ENCODE measurements at places on chromosomes 13 and 19.

DNA sequence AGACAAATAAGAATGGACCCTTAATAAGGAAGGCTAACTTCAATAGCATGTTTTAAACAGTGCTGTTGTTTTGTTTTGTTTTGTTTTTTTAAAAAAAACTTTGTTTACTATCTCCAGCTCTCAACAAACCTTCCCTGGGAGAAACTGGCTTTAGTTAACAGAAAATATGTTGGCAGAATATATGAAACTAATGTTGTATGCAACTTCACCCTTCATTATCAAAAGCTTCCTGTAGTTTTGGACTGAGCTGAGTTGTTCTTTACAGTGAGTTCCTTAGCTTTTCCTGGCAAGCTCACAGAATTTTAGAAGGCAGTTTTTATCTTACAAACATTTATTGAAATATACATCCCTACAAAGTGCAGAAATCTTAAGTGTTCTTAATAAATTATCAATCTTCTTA is 2480.7 kb upstream of the PCDH20 start:
- no peak for DNase-seq

DNA sequence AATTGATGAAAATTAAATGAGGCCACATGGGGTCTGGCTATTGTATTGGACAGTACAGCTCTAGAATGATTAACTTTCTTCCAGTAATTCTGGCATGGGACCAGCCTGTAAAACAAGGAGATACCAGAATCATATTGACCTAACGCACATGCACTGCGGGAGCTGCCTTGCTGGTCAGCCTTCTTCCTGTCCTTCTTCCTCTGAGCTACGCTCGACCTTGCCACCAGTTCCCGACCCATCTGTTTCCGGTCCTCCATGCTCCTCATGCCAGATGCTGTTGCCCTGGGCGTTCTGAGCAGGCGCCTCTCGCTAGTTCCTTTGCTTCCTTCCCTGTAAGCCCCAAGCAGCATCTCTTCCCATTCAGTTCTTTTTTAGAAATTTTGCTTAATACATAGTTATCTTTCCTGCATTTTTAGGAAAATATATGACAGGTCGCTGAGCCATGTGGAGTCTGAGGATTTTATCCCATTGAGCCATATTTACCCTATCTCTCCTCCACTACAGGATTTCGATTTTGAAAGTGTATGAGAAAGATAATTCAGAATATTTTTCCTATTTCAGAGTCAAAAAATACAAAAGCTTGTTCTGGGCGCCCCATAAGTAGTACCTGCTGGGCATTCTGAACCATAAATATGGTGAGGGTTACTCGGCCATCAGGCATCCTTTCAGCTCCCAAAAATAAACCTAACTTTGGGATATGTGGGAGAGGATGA is 38.6 kb downstream of the TNFRSF19 start:
- no peak for DNase-seq

- DNase-seq: no peak
These were observed 69.1 kb downstream of the HSPH1 start for GRCh38 chr13:31092646-31093045.

- no peak for DNase-seq
These were observed 14.9 kb downstream of the ZIC5 start for GRCh38 chr13:99956473-99957349.

DNA sequence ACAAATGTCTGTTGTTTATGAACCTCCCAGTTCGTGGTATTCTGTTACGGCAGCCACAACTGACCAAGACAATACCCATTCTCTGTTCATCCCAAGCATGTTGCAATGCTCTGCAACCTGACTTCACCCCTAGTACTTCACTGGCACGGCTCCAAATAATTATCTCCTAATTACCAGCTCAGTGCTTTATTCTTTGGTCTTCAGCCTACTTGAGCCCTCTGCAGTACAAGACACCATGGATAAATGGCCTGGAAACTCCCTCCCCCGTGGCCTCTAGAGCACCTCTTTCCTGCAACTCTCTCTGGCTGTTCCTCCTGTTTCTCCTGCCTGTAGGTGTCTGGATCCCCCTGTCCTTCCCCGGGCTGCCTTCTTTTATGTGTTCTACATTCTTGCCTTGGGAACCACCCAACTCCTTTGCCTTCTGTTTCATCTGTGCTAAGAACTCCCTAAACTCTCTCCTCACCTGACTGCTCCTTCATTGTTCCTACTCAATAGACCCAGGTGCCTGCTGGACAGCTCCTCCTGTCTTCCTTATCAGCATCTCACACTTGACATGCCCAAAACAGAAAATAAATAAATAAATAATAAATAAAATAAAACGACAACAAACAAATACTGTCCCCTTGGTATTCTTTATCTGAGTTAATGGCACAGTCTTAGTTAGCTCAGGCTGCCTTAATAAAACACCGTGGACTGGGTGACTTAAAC is 200.4 kb upstream of the IPO5 start:
- no peak for DNase-seq

DNA sequence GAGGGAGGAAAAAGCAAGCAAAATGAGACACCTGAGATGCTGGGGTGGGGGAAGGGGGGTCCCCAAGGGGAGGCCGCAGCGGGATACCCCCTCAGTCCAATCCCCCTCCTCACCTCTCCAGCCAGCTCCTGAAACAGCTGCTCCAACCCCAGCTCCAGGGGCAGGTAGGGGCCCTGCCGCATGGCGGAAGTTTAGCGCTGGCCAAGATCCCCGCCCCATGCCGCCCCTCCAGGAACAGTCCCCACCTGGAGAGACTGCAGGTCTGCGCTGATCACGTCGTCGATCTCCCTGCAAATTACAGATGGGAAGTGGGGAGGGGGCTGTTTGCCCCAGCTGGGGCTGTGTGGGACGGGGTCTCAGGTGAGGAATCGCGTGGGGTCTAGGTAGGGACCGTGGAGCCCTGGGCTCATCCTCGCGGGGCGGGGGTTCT is 9.0 kb downstream of the CAPN12 start:
- DNase-seq: no peak

GRCh38 chr19:10105509-10106099 is 558 bp upstream of the PPAN start:
- DNase-seq: no peak

GRCh38 chr19:46994141-46994686 is 25.4 kb upstream of the NPAS1 start:
- DNase-seq: no peak

GRCh38 chr19:27822336-27822735 is 1390.6 kb downstream of the UQCRFS1 start:
- DNase-seq: no peak

- no peak for DNase-seq
These were observed 285.8 kb downstream of the DIAPH3 start for GRCh38 chr13:59877933-59878332.

DNA sequence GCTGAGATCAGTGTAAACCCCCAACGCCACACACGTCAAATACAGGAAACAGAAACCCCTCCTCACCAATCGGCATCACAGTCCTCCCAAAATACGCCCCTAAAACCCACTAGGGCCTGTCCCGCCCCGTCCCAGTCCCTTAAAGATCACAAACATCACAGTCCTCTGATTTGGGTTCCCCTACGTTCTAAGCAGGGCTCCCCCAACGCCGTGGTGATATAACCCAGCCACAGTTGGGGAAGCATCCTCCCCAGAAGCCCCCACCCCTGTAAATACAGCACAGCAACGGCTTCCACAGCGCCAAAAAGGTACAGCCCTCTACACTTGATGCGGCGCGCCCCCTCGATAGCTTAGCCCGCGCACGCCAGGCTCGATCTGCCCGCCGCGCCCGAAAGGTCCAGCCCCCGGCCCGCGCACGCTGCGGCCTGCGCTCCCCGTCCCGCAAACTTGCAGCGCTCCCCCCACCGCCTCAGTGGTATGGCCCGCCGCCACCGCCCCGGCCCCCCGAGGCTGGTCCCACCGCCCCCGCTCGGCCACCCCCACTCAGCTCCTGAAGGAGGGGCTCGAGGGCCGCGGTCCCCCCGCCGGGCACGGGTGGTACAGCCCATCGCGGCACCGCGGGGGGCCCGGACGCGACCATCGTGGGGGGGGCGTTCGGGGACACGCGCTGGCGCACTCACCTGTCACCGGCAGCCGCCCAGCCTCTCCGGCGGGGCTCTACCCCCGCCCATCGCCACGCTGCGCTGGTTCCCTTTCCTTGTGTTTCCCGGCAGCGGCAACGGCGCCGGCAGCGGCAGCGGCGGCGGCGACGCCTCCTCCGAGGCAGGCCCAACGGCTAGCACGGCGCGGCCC is at the start of gene AKT2:
Gene AKT2, minus strand, starts transcription at position 845 of the 852 bp plus-strand sequence. CDS start 20,078 bp downstream, outside the sequence.
- DNase-seq: no peak

DNA sequence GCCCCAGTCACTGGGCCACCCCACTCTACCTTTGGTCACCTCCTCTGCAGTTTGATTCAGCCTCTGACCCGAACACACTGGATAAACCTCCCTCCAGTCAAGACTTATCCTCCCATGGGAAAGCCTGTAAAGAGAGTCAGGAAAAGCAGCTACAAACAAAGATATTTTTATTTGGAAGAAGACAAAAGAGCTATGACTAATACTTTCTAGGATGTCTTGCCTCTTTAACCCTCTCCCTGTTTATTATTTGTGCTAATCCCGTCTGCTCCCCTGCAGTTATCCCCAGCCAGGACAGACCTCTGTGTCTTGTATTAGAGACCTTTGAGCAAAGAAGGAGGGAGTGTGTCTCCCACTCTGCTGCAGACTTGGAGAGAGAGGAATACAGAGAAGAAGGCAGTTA is 178.3 kb downstream of the EFNB2 start:
- no peak for DNase-seq

DNA sequence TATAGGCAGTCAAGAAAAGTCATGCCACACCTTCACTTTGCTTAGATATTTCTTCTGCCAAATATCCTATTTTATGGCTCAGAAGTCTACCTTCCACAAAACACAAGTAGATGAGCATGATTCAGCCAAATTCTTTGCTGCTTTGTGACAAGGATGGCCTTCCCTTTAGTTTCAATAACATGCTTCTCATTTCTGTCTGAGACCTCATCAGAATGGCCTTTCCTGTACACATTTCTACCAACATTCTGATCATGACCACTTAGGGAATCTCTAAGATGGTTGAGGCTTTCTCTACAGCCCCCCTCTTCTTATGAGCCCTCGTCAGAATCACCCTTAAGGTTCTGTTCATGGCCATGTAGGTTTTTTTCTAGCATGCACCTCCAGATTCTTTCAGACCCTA is 96.2 kb downstream of the COL4A2 start:
- DNase-seq: no peak

DNA sequence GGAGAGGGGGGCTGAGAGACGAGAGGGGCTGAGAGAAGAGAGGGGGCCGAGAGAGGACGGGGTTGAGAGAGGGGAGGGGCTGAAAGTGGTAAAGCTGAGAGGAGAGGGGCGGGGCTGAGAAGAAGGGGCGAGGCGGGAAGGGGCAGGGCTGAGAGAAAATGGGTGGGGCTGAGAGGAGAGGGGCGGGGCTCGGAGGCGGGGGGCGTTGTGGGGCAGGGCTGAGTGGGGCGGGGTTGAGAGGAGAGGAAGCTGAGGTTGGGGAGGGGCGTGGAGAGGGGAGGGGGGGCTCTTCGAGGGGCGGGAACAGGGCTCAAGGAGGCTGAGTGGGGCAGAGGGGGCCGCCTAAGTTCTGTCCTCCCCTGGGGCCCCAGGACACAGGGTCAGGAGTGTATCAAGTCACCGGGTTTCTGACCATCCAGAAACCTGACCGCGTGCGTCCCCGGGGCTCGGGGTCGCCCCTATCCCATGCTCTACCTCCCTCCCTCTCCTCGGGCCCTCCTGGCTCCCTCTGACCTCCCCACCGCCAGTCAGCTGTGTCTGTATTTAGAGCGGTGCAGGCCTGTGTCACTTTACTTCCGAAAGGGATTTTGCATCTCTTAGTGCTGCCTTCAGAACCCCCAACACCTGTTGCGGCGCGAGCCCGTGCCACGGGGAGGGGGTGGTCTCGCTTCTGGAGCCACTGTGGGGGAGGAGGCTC is 38.6 kb upstream of the SEMA6B start:
- no peak for DNase-seq

Data from epithelial cell of prostate (primary cell).